ENCODE measurements at places on chromosomes 5 and 9. TPM values are rescaled to one million over a fixed set of nuclear protein-coding genes. Genes with fewer than 3 reads are reported as not detected.
A peak's percentile ranks its signal among the peaks of the same experiment; 100 is the strongest.

PDCD1LG2 gene
- total RNA-seq: 2.0 TPM

DNA sequence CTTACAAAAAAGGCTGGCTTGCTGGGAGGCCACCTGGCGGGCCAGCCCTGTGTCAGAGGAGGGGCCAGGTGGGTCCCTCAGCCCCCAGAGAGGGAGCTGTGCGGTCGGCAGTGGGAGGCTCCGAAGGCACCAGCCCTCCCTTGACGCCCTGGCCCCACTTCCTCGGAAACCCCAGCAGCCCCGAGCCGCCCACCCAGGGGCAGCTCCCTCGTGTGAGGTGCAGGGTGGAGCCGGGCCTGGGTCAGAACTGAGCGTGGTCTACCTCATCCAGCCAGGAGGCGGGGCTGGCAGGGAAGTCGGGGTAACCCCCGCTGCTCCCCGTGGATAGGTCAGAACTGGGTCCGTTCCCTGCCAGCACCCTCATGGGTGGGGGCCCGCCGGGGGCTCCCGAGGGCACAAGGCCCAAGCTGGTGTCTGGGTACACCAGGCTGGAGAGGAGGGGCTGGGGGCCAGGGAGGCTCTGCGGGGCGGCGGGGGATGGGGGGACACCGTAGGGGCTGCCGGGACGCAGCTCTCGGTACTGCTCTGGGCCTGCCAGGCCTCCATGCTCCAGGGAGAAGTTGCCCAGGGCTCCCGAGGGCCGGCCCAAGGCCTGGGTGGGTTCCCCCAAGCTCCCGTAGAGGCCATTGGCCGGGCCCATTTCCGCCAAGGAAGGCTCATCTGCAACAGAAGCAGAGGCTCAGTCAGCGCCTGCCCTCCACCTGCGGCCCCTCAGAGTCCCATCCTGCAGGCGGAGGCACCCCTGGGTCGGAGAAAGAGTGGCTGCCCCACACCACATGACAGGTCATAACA is 7.6 kb downstream of the LHX3 start:
- H3K27ac ChIP-seq: no peak overlapping the region
- H3K27me3 ChIP-seq: peaks cover 100% of the 10 kb centered on the region
- DNase-seq: no peak
- no peaks in the 10 kb centered on the region for H3K36me3 ChIP-seq
- peaks cover 19% of the 10 kb centered on the region for H3K4me1 ChIP-seq

GRCh38 chr5:158925314-158925713 is 174.4 kb downstream of the EBF1 start:
- no peak overlapping the region for H3K4me3 ChIP-seq
- no peaks in the 10 kb centered on the region for H3K36me3 ChIP-seq
- H3K27ac ChIP-seq: no peak overlapping the region
- no peaks in the 10 kb centered on the region for H3K27me3 ChIP-seq
- H3K4me1 ChIP-seq: peaks cover 4% of the 10 kb centered on the region

DNA sequence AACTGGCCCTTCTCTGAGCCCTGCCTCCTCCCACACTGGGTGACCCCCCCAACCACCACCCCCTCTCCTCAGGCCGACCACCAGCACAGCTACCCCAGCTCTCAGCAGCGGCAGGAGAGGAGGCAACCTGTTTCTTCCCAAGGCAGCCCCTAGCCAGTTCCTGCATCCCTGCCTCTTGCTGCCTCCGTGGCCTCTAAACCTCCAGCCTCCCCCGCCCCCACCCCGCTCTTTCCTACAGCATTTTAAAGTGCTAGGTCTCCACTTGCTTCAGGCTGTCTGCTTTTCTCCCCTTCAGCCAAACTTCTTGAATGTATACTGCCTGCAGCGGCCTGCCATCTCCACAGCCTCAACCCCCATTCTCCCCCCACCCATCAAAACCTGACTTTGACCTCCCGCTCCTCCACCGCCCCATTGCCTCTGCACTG is 135.6 kb downstream of the DAB2IP start:
- H3K27me3 ChIP-seq: no peaks in the 10 kb centered on the region
- DNase-seq: no peak
- peaks cover 26% of the 10 kb centered on the region for H3K4me1 ChIP-seq
- peaks cover 33% of the 10 kb centered on the region for H3K36me3 ChIP-seq

DNA sequence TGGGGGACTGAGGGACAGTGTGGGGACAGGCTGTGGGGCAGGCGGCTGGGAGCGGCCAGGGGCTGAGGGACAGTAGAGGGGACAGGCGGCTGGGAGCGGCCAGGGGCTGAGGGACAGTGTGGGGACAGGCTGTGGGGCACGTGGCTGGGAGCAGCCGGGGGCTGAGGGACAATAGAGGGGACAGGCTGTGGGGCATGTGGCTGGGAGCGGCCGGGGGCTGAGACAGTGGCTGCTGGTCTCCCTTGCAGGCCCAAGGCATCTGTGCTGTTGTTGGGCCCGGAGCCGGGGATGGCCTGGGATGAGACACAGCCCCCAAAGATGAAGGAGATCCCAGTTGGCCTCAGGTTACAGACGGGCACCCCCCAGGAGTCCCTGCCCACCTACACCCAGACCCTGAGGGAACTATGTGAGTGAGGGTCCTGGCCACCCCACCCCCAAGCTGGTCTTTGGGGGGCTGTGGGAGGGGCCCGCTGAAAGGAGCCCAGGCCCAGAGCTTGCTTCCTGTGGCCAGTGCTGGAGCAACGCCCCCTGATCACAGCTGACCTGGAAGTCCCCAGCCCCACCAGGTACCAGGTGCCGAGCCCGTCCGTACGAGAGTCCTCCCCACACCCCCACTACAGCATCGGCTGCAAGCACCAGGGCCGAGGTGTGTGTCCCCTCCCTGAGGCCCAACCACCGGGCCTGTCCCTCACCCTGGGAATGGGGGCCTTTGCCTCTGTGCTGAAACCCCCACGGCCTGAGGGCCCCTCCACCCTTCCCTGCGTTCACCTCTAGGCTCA is 593 bp downstream of the STPG3 start:
- no peak overlapping the region for H3K27ac ChIP-seq
- H3K4me1 ChIP-seq: peaks cover 57% of the 10 kb centered on the region
- no peaks in the 10 kb centered on the region for H3K27me3 ChIP-seq
- no peak overlapping the region for H3K4me3 ChIP-seq
- no peak for DNase-seq

ARAP3 gene
- total RNA-seq: 15.2 TPM

ASPN gene
- total RNA-seq: 17.5 TPM

GRCh38 chr5:77202145-77202544 is 8.3 kb upstream of the PDE8B start:
- no peak overlapping the region for H3K27ac ChIP-seq
- DNase-seq: no peak
- H3K36me3 ChIP-seq: no peaks in the 10 kb centered on the region
- no peaks in the 10 kb centered on the region for H3K4me1 ChIP-seq

DNA sequence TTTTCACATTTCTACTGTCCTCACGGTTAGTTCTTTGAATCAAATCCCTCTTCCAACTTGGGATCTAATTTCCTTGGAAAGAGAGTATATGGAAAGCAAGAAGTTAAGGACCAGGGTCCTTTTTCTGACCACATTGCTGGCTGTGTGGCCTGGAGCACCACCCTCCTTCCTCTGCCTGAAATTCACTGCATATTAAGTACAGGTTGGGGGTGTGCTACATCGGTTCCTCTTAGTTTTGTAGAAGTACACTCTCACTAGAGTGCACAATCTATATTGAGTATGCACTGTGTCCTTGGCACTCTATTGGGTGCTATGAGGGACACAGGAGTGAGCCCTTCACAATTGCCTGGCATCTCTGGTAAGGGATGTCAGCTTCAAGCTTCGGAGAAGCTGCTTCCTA is 53.8 kb upstream of the KLF9 start:
- no peaks in the 10 kb centered on the region for H3K27me3 ChIP-seq
- H3K4me1 ChIP-seq: peaks cover 74% of the 10 kb centered on the region
- DNase-seq: no peak
- H3K4me3 ChIP-seq: no peak overlapping the region
- H3K27ac ChIP-seq: peak overlapping the region; percentile 93
- no peaks in the 10 kb centered on the region for H3K36me3 ChIP-seq

N4BP3 gene
- 1.8 TPM for total RNA-seq

FAM221B gene
- not detected for total RNA-seq
